ENCODE measurements at places on chromosomes 2 and 18.

GRCh38 chr2:152222975-152223637, 47.5 kb upstream of the STAM2 start:
- DNase-seq: peak; percentile 91

- DNase-seq: no peak
Observed at GRCh38 chr18:48639772-48640432, 101.1 kb downstream of the CTIF start.

- DNase-seq: no peak
Observed at GRCh38 chr2:60294901-60295635, 258.4 kb downstream of the BCL11A start.

DNA sequence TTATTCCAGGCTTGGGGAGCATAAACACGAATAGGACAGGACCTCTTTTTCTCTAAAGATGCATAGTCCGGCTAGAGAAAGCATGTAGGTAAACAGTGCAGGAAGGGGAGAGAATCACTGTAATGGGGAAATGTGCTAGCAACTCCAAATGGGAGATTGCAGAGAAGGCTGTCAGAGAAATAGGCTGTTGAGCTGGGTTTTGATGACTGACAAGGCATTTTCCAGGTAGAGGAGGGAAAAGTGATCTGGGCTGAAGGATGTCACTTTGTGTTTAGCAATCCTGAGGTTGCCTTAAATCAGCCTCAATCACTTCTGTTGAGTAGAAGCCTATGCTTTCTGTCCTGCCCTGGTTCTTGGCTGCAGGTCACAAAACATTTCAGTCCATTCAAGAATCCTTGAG, 242.0 kb upstream of the MEIS1 start:
- no peak for DNase-seq

- DNase-seq: no peak
Observed at GRCh38 chr2:231372326-231372725, 23.2 kb upstream of the B3GNT7 start.

- DNase-seq: peak; percentile 91
Observed at GRCh38 chr2:37283207-37283606, 41.4 kb downstream of the PRKD3 start.

DNA sequence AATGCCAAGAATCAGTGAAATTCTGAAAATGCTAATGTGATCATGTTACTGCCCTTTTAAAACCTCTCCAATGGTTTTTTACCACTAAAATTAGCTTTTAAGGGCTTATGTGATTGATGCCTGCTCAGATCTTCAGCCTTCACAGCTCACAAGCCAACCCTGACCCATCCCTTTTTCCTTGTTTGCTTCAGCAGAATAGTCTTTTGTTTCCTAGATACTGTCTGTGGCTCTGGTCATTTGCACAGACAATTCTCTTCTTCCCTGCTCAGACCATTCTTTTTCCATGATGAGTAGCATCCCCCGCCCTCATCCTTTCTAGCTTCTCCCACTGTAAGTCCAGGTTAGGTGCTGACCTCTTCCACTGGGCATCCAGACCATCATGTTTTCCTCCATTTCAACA, 164.9 kb upstream of the NT5C1B start:
- DNase-seq: no peak

DNA sequence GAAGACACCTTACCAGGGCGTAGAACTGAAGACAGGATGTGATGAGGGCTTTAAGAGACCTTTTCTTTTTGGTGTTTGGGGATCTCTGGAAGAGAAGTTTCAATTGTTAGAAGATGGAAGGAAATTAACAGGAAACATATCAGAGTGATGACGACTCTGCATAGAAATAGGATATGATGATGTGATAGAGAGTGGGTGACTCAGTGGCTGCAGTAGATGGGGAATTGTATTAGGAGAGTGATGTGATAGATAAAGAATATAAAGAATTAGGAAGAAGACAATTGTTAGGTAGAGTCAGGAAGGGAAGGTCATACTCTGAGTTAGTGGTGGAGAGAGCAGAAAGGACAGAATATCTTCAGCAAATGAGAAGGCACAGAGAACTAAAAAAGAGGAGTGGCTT, 593.9 kb downstream of the NYAP2 start:
- DNase-seq: peak; percentile 67

DNA sequence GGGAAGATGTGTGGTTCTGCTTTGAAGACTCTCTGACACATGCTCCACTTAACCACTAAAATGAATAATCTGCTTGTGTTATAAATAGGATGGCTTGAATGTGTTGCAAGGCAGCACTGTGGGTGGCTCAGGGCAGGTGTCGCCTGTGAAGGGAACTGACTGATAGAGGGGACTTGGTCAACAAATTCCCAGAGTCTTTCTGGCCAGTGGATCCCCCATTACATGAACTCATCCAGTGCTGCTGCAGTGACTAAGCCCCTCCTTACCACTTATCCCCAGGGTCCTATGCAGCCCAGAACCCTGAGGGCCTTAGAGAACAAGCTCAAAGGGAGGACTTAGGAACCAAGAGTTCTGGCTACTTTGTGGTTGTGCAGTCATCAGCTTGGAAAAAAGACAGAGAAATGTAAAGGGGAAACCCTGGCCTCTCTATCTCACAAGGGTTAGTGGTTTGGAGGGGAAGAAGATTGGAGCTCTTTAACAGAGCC, 226.2 kb upstream of the TNP1 start:
- DNase-seq: peak; percentile 94

GRCh38 chr2:202765436-202765835, 106.1 kb downstream of the ICA1L start:
- DNase-seq: no peak

DNA sequence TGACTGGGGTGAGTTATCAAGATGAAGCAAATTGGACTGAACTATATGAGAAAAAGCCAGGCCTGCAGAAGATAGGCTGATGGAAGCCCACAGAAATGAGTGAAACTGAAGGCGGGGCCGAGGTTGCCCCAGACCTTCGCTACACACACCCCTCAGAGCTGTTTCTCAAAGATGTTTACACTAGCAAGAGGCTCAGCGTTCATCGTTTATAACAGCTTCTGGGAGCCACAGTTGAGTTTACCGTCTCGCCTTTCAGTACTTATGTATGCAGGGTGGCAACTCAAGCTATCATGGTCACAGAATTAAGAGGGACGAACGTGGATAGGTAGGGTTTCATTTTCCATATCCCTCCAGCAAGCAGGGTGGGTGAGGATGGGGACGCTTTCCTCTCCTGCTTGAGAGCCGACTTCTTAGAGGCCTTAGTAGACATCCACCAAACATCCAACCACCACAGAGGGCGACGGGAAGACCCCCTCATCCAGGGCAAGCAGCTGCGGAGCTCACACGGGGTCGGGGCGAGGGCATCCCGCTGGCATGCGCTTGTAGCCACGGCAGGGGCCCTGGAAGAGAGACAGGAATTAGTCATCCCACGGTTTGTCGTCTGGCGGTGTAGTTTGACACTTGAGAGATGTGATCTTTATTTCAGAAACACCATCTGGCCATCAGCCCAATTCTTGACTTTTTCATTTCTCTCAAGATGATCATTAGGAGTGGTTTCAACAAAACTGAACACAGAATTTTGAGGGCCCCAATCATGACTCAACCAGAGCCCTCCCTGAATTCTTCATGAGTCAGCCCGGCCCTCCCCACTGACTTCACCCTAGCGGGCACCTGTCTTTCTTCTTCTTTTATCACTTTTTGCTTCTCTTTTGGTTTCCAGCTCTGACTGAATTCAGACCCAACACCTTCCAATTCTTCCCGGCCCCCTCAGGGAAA, 109.1 kb upstream of the CTDP1 start:
- peak; percentile 96 for DNase-seq

GRCh38 chr2:216195565-216196029, 86.4 kb downstream of the XRCC5 start:
- peak; percentile 88 for DNase-seq

DNA sequence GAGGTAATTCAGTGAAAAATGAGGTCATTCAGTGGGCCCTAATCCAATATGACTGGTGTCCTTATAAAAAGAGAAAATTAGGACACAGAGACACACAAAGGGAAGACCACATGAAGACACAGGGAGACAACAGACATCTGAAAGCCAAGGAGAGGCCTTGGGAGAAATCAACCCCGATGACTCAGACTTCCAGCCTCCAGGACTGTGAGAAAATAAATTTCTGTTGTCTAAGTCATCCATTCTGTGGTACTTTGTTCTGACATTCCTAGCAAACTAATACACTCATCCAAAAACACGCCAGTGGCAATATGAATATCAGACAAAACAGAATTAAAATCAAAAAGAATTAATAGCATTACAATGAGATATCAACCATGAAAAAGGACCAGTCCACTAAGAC, 303.7 kb downstream of the SS18 start:
- peak; percentile 97 for DNase-seq

DNA sequence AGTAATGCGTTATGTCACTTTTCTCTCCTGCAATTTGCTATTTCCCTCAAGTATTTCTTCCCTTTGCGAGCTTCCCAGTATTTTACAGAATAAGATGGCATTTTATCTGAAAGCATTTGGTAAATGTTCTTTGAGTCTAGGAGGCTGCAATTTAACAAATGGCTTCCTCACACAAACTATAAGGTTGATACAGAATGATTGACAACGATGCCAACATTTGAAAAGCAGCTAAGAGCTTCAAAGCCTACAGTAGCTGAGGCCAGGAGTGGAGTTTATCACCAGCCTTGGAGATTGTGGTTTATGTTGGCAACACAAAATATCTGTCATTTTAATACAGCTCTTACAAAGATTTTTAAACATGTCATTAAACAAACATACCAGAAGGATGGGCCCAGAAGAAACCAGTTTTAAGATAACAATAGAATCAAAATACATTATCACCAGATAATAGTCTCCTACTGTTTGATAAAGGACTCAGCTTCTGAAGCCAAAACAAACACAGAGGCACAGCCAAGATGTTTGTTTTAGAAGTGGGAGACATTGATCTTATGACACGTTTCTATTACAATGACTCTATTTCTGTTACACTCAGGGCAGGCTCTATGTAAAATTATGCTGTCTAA, 711.4 kb upstream of the ACVR2A start:
- no peak for DNase-seq

DNA sequence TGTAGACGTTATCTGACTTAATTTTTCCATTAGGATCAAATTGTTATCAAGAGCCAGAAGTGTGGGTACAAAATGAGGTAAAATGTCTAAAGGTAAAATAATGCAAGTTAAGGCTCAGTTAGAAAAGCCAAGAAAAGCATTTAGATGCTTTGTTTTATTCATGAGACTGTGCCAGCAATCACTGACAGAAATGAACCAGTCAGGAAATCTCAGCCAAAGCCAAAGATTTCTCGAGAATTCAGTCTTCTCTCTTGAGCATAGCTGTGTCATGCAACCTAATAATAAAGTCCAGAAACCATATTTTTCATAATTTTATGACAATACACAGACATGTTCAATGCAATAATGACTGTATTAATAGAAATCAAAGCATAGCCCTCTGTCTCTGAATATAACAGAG, 43.5 kb upstream of the ZNF397 start:
- DNase-seq: no peak

GRCh38 chr2:65227020-65227455, 593 bp upstream of the ACTR2 start:
- DNase-seq: no peak

DNA sequence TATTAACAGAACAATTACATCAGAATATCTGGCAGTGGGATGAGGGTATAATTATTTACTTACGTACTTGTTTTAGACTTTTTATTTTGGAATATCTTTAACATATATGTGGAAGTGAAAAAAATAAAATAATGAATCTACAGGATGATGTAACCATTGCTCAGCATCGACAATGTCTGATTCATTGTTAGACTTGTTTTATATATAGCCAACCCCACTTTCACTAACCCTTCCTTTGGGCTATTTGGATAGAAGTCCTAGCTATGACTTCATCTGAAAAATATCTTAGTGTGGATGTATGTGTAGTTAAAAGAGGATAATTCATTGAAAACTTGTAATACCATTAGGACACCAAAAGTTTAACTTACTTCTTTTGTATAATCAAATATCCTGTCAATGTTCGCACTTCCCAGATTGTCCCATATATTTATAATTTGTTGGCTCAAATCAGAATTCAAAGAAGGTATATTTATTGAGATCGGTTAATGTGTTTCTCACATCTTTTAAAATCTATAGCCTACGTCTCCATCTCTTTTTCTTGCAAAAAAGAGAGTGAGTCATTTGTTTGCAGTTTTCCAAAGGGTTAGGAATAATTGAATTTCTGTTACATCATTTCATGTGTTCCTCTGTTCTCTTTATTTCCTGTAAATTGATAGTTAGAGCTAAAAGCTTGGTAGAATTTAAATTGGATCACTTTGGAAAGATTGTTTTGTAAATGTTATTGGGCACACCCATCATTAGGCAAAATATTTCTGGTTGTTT, 506.1 kb upstream of the FAM98A start:
- peak; percentile 92 for DNase-seq

DNA sequence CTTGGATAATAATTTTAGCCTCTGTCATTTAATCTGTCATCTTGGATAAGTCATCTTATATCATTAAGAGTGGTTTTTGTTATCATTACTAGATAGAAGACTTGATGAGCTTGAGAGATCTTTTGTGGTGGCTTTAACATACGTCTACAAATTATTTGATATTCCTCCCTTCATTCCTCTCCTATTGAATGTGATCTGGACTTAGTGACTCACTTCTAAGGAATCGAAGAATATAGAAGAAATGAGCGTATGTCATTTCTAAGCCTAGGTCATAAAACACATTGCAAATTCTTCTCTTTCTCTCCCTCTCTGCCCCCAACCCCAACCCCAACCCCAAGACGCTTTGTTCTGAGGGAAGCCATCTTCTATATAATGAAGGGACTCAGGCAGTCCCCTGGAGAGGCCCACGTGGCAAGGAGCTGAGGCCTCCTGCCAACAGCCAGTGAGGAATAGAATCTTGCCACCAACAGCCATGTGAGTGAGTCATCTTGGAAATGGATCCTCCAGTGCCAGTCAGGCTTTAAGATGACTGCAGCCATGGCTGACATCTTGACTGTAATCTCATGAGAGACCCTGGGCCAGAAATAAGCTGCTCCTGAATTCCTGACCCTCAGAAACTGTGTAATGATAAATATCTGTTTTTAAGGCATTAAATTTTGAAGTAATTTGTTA, 221.6 kb upstream of the SP5 start:
- DNase-seq: peak; percentile 68

GRCh38 chr2:207473931-207474235, 55.9 kb upstream of the CREB1 start:
- no peak for DNase-seq
